ENCODE measurements at places on chromosomes 16 and 17. TPM values are rescaled to one million over a fixed set of nuclear protein-coding genes. Genes with fewer than 3 reads are reported as not detected.

DNA sequence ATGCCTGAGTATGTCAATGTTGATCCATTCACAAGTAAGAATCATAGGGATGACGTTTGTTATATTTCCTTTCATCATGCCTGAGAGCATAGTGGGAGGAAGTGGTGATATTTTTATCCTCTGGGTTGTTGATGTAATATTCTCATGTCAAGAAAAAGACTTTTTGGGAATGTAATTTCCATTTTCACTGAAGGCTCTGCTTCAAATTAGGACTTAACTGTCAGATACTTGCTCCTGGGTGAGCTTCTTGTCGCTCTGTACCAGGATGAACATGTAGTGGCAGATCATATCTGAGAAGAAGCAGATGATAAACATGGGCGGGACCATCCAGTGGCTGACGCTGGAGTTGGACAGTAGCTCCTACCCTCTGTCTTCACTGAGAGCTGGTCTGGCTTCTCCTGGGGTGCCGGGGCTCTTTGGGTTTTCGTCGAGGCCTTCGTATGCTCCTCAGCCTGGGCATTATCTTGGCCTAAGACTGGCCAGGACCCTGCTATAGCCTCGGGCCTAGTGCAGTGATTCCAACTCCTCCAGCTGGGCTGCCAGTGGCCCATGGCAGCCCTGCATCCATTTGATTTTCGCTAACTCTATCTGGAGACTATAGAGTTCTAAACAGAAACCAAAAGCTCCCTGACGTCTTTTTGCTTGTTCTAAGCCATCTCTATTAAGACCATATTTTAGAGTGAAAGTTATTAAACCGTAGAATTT is 19.7 kb downstream of the CYB5B start:
- peak overlapping the region; percentile 0 for H3K4me3 ChIP-seq
- no peaks in the 10 kb centered on the region for H3K36me3 ChIP-seq
- H3K27me3 ChIP-seq: no peaks in the 10 kb centered on the region
- H3K27ac ChIP-seq: peak overlapping the region; percentile 76
- peak; percentile 38 for DNase-seq
- H3K4me1 ChIP-seq: peaks cover 34% of the 10 kb centered on the region

GRCh38 chr17:41689497-41690299 is 1.0 kb downstream of the EIF1 start:
- peaks cover 44% of the 10 kb centered on the region for H3K36me3 ChIP-seq
- no peaks in the 10 kb centered on the region for H3K27me3 ChIP-seq
- H3K27ac ChIP-seq: peak overlapping the region; percentile 95
- peaks cover 26% of the 10 kb centered on the region for H3K4me1 ChIP-seq

DNA sequence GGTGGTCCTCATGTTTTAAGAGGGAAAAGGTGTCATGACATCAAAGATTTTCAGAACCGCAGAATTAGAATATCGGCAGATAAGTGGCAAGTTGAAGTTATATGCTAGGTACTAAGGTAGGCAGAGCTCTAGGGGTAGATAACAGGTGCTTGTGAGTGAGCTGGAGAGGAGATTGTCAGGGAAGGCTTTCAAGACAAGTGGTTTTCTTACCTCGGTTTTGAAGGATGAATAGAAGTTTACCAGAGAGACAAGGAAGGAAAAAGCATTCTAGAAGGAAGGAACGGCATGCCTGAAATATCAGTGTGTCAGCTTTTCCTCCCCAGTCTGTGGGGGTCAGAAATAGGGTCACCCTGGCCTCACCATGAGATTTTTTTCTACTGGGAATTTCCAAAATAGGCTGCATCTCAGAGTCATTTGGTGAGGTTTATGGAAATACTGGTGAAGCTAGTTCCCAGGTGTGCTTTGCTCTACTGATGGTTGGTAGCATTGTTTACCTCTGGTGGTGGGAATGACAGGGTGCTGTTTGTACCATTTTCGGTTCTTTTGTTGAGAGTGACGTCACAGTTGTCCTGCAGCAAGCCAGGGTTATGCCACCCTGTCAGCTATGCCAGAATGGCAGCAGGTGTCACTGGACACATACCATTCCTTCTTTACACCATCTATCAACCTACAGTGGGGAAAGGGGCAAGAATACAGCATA is 112.5 kb downstream of the MSI2 start:
- H3K27me3 ChIP-seq: no peaks in the 10 kb centered on the region
- H3K4me3 ChIP-seq: no peak overlapping the region
- no peak overlapping the region for H3K27ac ChIP-seq
- no peak for DNase-seq

TAC4 gene
- not detected for total RNA-seq

SLC38A8 gene
- total RNA-seq: 0.42 TPM

NPW gene
- total RNA-seq: 8.4 TPM

DNA sequence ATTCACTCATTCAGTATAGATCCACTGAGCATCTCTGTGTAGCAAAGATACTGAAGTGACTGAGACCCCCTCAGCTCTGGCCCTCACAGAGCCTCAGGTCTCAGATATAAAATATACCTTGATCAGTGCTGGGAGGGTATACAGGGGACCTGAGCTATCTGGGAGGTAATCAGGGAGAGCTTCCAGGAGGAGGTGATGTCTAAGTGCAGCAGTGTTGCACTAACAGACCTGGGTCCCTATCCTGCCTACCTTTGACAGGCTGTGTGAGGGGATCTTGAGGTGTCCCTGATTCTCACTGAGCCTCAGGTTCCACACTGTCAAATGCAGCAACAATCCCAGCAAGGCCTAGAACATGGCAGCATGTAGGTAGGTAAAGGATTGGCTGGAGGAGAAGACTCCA is 6.5 kb upstream of the ALKBH5 start:
- H3K27me3 ChIP-seq: no peaks in the 10 kb centered on the region
- no peak overlapping the region for H3K4me3 ChIP-seq

CSH2 gene
- total RNA-seq: not detected

GRCh38 chr17:64698725-64699124 is 36.6 kb upstream of the SMURF2 start:
- no peaks in the 10 kb centered on the region for H3K27me3 ChIP-seq
- H3K27ac ChIP-seq: no peak overlapping the region
- no peak overlapping the region for H3K4me3 ChIP-seq
- H3K4me1 ChIP-seq: no peaks in the 10 kb centered on the region

GNAO1 gene
- 0.61 TPM for total RNA-seq

GRCh38 chr17:32523827-32524552 is 37.2 kb downstream of the CDK5R1 start:
- no peak overlapping the region for H3K27ac ChIP-seq

DNA sequence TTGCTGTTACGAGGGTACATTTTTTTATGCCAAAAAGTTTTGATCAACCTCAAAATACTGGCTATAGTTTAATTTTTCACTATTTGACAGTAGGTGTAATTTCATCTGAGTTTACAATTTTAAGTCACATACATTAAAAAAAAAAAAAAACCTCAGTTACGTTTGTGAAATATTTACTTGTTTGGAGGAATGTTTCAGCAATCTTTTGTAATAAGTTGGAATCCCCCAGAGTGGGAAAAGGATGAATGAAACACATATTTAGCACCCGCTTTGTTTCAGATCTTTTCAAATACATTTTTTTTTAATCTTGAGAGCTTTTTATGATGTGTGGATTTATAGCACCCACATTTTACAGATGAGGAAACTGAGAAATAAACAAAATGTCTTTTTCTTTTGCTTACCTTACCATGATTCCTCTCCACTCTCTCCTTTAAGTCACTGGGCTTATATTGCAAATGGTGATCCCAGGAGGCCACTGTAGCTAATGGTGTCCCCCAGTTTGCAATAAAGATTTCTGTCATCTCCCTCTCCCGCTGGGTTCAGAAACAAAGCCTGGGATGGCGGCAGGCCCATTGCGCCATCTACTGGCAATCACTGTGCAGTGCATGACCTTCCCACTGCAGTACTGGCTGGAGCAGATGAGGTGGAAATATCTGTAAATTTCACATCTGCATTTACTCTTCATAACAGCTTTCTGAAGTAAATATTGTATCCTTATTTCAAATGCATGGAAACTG is 27.7 kb downstream of the TBC1D3B start:
- H3K4me1 ChIP-seq: no peaks in the 10 kb centered on the region
- DNase-seq: peak; percentile 75
- H3K27me3 ChIP-seq: no peaks in the 10 kb centered on the region
- no peak overlapping the region for H3K27ac ChIP-seq
- no peak overlapping the region for H3K4me3 ChIP-seq

DNA sequence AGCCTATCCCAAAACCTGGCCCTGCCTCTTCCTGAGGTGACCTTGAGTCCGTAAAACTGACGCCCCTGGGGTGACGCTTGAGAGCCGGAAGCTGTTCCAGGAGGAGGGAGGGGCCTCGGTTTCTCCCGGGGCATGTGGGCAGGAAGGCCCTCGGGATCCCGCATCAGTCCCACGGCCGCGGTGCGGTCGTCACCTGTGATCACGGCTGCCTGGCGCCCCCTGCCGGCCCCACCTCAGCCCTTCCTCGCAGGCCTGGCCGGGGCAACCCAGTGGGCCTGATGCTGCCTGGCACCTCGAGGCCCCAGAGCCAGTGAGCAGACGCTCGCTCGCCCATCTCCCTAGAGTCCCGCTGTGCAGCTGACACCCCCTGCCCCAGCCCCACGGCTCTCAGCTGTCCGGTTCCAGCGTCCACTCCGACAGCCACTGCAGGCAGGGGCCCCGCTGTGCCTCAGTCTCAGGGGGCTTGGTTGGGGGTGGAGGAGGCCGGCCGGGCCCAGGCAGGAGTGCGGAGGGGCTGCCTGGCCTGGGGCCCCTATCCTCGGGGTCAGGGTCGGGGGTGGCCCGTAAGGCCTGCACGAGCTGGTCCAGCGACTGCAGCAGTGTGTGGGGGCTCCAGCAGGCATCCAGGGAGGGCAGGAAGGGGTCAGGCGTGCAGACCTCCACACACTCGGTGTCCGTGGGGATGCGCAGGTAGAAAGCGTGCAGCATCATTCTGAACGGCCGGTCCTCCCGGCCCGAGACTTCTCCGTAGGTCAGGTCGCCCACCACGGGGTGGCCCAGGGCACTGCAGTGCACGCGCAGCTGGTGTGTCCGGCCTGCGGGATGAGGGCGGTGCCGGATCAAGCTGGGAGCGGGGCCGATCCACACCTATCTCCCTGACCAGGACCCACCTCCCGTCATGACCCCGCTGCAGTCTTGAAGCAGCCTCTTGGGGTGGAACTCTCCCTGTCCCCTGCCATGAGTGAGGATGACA is 2.3 kb downstream of the RPUSD1 start:
- no peak overlapping the region for H3K4me3 ChIP-seq
- H3K27me3 ChIP-seq: peaks cover 4% of the 10 kb centered on the region
- H3K4me1 ChIP-seq: peaks cover 18% of the 10 kb centered on the region
- H3K36me3 ChIP-seq: peaks cover 3% of the 10 kb centered on the region
- peak; percentile 85 for DNase-seq

SCGB1C2 gene
- total RNA-seq: not detected

GRCh38 chr17:57121308-57122042 is 36.4 kb downstream of the AKAP1 start:
- no peaks in the 10 kb centered on the region for H3K27me3 ChIP-seq
- DNase-seq: no peak
- peaks cover 43% of the 10 kb centered on the region for H3K36me3 ChIP-seq
- peaks cover 4% of the 10 kb centered on the region for H3K4me1 ChIP-seq
- no peak overlapping the region for H3K4me3 ChIP-seq

DNA sequence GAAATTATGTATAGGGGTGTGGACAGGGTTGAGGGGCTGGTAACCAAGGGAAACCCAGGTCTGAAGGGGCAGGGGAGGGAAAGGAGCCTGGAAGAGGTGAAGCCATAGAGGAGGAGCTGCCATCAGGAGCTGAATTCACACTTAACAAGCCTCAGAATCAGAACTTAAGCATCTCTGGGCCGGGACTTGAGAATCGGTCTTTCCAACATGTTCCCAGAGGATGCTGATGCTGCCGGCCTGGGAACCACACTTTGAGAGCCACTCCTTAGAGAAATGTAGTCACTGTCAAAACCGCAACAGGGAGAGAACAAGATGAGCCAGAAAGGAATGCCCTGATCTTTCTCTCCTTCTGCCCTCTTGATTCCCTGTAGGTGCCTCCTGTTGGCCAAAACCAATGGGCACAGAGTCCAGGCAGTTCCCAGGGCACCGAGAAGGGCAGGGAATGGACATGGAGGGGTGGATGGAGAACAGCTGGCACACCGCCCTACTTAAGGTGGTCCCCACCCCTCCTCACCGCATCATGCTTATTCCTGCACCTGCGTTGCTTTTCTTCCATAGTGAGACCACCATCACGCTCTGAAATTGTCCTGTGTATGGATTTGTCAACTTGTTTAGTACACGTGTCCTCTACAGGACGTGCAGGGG is 88.5 kb downstream of the GSG1L start:
- H3K27me3 ChIP-seq: no peaks in the 10 kb centered on the region
- H3K36me3 ChIP-seq: no peaks in the 10 kb centered on the region
- no peaks in the 10 kb centered on the region for H3K4me1 ChIP-seq
- no peak overlapping the region for H3K4me3 ChIP-seq

- no peaks in the 10 kb centered on the region for H3K27me3 ChIP-seq
- no peak overlapping the region for H3K27ac ChIP-seq
- H3K4me3 ChIP-seq: no peak overlapping the region
- H3K4me1 ChIP-seq: peaks cover 7% of the 10 kb centered on the region
- H3K36me3 ChIP-seq: no peaks in the 10 kb centered on the region
Measured at GRCh38 chr17:145671-146541, 8.5 kb downstream of the SCGB1C2 start.

DNA sequence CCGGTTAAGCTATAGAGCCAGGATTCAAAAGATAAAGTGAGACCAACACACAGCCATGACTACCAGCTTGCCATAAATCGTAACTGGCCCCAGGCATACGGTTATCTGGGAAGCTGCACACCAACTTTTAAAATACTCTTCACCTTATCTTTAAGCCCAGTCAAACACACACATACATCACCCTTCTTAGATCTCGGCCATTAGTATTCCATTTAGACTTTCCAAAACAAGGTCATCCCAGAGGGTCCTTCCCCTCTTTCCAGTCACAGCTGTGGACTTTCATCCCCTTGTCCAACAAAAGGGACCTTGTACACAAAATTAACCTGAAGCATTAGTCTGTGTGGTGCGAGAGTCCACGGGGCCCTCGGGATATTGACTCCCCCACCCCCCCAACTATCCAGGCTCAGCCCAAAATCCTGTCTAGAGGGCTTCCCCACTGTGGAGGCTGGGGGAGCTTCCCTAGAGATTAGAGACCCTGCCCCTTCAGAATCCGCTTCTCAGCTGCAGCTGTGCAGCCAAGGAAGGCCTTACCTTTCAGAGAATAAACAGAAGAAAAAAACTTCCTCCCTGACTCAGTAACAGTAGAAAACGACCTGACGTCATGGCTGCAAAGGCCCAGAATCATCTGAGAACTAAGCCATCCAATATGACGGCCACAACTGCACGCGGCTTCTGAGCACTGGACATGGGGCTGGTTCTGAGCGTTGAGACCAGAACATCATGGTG is 9.9 kb downstream of the ZFHX3 start:
- no peak overlapping the region for H3K4me3 ChIP-seq
- H3K4me1 ChIP-seq: peaks cover 7% of the 10 kb centered on the region
- no peak overlapping the region for H3K27ac ChIP-seq

PERCC1 gene
- total RNA-seq: 4.7 TPM

ST3GAL2 gene
- 53.1 TPM for total RNA-seq

SAMD14 gene
- 0.84 TPM for total RNA-seq
